ENCODE measurements at places on chromosomes 1 and 21.

GRCh38 chr1:67440339-67440738 is 10.1 kb upstream of the SERBP1 start:
- no peak for DNase-seq

- DNase-seq, result no peak
Observed at GRCh38 chr1:182715531-182715930, 31.1 kb upstream of the RGS8 start.

DNA sequence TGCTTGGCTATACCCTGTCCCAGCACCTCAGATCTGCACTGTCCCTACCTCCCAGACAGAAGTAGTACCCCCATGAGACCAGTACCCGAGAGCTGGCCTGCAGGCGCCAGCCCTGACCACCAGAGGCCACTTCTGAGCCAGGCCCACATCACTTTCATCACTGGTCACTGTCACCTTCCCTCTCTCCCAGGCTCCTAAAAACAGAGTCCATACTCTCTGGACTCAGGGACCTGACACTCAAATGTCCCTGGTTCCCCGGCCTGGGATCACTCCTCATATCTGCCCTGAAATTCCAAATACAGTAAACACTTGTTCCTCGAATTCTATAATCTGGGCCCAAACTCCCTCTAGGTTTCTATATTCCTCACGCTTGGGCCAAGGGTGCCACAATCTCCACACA is 18.7 kb downstream of the TMEM53 start:
- no peak for DNase-seq

GRCh38 chr21:36254106-36254941 is 65.7 kb upstream of the MORC3 start:
- DNase-seq, result no peak

DNA sequence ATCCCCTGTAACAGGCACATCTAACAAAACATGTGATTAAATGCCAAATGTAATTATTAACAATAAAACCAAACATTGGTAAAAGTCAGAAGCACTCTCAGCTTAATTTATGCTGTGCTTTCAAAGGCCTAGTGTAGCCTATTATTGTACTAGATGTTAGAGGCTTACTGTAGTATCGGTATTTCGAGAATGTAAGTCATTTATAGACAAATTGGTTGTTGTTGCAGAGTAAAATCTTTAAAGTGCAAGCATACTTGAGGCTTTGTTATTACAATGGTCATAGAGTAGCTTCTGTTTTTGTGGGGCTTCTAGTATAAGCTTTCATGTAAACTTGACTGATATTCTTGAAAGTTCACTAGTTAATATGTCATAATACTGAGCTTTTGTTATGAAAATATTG is 965.8 kb downstream of the PLA2G4A start:
- DNase-seq, result no peak

GRCh38 chr1:203130358-203130985 is 2.9 kb downstream of the ADORA1 start:
- no peak for DNase-seq

DNA sequence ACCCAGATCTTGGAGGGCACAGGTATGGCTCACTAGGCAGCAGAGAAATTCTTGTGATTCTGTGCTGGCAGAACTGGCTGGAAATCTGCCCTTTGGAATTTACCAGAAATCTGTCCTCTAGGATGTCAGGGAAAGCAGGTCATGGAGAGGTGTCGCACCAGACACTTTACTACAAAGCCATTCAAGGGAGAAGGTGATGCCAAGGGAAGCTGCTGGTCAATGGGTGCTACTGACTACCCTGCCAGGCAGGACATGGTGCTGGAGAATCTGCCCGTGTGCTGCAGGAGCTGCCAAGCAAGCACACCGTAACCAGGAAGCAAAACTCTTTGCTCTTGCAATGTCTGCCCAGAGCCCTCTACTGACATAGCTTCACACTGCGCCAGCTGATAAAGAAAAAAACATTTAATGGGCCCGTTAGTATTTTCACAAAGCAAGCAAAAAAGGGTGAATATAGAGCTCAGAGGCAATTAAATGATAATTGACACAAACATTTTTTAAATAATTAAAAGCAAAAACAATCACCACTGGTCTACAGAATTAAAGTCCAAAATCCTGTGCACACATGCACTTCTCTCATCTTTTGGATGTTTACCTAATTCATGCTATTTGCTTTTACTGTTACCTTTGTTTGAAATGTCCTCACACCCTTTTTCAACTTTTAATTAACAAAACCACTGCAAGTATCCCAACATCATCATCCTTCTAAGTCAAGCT is 7.2 kb upstream of the FBXO28 start:
- DNase-seq, result no peak

GRCh38 chr1:48654606-48655210 is 122.0 kb downstream of the BEND5 start:
- DNase-seq, result no peak

DNA sequence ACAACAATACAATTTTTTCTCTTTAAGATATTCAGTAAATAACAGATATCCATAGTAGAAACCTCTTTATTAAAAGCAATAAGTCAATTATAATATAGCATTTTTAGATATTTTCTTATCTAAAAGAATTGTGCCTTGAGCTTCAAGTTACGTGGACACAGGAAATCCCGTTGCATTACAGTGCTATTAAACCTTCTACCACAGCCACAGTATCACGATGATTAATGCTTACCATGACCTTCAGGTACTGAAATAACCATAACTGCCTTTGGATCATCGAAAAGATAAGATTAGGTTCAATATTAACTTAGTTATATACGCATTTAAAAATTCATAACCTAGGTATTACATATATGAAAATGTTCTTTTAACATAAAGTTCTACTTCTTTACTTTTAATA is 17.9 kb downstream of the B3GALNT2 start:
- no peak for DNase-seq

DNA sequence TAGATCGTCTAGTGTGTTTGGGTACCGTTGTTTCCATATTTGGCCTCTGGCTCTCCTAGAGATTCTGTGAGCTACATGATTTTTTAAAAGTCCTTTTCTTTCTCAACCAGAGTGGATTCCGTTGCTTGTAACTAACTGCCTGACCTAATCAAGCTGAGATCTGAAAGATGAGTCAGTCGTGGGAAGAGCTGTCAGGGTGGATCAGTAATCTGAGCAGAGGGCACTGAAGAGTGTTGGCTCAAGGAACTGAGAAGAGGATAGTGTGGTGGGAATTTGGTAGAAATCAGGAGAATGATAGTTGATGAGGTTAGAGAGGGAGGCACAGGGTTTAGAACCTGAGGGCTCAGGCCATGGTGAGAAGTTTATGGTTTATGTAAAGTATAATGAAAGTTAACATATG is 52.2 kb downstream of the TRAF5 start:
- no peak for DNase-seq

- no peak for DNase-seq
Observed at GRCh38 chr1:167339405-167339804, 118.7 kb downstream of the POU2F1 start.

DNA sequence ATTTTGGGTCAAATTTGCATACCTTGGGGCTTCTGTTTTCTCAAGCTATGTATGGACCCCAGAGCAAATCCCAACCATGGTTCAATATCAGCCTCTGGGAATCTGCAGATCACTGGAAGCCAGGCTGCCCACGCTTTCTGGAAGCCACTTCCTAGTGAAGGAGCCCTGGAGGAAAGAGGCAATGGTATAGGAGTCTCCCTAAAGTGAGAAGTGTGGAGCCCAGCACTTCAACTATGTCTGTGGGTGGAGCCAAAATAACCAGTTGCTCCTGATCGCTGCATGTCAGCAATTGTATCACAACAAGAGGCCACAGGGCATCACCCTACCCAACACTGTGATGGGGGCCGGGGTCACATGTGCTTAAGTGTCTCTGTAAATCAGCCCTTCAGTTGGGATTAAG is 26.9 kb downstream of the ETS2 start:
- no peak for DNase-seq

- DNase-seq, result no peak
Observed at GRCh38 chr1:206949641-206950040, 3.4 kb upstream of the PIGR start.

GRCh38 chr1:46183079-46183847 is 7.0 kb upstream of the P3R3URF start:
- no peak for DNase-seq

DNA sequence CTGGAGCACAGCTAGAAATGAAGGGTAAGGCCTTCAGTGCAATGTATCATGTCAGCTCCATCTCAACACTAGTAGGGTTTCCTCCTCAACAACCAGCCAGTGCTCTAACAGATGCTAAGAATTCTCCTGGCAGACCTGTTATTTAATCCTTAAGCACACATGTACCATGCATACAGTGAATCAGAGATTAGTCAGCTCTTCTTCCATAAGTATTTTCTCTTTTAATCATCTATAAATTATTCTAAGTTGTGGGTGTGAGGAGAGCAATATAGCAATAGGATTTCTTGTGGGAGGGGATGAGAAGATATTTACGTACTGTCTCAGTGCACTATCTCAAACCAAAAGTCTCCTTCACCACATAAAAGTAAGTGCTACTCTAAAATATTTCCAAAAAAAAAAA is 95.3 kb downstream of the COP1 start:
- no peak for DNase-seq

DNA sequence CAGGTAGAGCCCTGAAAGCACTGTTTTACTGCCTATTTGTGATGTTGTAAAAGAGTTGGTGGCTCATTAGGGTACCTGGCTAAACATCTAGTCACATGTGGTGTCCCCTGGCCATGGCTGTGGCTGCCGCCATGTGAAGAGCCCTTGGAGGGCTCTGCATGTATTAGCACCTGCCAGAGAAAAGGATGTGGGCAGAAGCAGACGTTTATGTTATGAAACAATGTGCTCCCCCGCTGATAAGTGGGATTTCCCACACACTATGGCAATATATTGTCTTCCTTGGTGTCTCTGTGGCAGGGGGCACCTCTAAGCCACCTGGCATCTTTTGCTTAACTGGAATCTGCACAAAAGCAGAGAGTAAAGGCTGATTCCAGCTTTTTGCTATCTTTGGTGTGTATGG is 9.6 kb downstream of the TENT5C start:
- DNase-seq, result peak; percentile 31

GRCh38 chr1:844472-845026 is 79.2 kb upstream of the SAMD11 start:
- peak; percentile 30 for DNase-seq

GRCh38 chr1:88780485-88780884 is 96.4 kb downstream of the PKN2 start:
- no peak for DNase-seq

DNA sequence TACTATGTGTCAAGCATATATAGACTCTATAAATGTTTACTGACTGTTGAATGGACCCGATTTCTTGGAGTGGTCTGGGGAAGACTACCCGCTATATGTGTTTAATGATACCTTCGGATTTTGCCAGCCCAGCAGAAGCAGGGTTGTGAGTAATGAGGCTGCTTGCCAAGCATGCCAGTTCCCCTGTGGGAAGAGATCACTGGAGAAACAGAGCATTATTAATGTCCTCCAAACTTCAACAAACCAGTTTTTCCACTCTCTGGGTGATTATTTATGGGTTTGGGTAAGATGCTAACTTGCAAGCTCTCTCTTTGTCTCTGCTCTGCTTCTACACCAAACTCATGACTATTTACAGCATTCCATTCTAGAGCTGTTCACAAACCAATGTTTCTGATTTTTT is 25.1 kb upstream of the PHGDH start:
- no peak for DNase-seq

- DNase-seq, result no peak
Observed at GRCh38 chr1:60571811-60572210, 498.2 kb upstream of the C1orf87 start.

DNA sequence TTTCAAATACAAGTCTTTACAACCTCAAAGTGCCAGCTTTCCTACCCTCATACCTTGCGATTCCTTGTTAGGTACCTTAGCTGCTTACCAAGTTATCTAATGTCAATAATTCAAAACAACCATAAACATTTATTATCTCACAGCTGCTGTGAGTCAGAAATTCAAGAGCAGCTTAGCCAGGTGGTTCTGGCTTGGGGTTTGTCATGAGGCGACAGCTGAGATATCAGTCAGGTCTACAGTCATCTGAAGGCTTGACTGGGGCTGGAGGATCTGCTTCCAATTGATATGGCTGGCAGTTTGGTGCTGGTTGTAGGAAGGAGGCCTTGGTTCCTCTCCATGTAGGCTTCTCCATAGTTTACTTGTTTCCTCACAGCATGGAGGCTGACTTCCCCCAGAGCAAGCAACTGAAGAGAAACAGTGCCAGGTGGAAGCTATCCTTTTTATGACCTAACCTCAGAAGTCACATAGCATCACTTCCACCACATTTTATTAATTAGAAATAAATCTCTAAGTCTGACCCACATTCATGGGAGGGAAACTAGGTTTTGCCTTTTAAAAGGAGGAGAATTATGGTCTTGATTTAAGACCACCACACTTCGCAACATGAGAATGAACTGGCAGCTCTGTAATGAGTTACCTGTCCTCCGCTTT is 103.3 kb upstream of the FGGY start:
- no peak for DNase-seq

GRCh38 chr1:38608202-38608864 is 251.2 kb downstream of the RRAGC start:
- DNase-seq, result peak; percentile 4

- no peak for DNase-seq
Observed at GRCh38 chr21:44531606-44532564, 8.1 kb downstream of the KRTAP10-1 start.

GRCh38 chr1:168321945-168322344 is 41.3 kb downstream of the TBX19 start:
- no peak for DNase-seq

DNA sequence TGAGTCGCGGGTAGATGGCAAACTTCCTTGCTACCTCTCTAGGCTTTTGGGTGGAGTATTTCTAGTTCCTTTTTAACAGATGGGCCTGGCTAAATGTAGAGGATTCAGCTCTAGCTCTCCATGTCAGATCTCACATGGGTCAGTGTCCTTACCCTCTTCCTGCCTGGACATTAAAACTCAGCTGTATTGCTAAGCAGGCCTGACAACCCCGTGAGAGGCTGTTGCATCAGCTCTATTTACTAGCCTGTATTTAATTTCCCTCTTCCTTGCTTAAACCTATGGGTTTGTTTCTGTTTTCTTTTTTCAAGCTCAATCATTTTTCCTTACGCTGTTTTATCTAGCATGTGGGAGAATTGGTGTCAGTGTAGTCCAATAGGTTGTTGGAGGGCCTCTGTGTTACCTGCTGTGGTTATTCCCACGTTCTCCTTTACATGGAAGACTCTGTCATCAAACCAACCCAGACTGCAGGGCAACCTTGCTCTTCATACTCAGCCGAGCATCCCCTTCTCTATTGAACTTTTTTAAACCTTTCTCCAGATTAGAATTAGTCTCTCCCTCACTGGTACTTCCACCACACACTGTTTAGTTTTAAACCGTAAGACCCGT is 79.5 kb upstream of the BACH1 start:
- DNase-seq, result no peak

DNA sequence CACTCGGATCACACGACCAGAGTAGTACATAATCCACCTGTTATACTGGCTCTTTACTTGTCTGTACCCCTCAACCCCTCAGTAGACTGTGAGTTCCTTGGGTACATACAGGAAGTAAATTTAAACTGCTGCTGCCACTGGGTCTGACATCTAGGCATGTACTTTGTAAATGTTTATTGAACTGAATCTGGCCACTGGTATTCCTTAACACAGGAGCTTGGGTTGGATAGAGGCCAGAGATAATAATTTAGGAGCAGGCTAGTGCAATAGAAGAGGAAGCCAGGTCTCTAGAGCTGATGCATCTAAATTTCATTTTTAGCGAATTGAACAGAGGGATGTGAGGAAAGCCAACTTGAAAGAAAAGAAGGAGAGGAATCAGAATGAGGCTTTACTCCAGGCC is 12.4 kb downstream of the TTC4 start:
- no peak for DNase-seq

GRCh38 chr1:156495401-156496140 is 5.0 kb downstream of the MEF2D start:
- no peak for DNase-seq

Data from CD4-positive, alpha-beta T cell treated with Interleukin-2 at 100 ng/mL for 4 hours (primary cell).